ENCODE measurements at places on chromosomes 5 and 9. TPM values are rescaled to one million over a fixed set of nuclear protein-coding genes. Genes with fewer than 3 reads are reported as not detected.

DNA sequence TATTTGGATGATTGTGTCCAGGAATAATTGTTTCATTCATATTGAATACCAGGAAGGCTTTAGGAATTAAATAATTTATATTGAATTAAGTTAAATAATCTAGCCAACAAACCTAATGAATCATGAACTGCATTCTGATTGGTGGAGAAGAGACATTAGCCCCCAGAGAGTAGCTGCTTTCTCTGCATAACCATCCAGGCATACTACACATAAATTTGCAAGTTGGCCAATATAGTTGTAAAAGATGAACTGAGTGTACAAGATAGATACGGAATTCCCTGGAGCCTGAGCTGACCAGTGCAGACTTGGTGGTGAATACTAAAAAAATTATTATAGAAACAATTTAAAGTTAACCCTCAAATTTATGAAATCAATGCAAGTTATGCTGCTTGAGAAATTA lies 311.8 kb upstream of the KIF2A start:
- H3K27me3 ChIP-seq, result peaks cover 2% of the 10 kb centered on the region
- no peaks in the 10 kb centered on the region for H3K4me1 ChIP-seq
- no peak overlapping the region for H3K4me3 ChIP-seq
- H3K27ac ChIP-seq, result no peak overlapping the region
- H3K36me3 ChIP-seq, result no peaks in the 10 kb centered on the region
- no peak for DNase-seq

TMC1 gene
- total RNA-seq, result not detected

ALDOB gene
- not detected for total RNA-seq

DNA sequence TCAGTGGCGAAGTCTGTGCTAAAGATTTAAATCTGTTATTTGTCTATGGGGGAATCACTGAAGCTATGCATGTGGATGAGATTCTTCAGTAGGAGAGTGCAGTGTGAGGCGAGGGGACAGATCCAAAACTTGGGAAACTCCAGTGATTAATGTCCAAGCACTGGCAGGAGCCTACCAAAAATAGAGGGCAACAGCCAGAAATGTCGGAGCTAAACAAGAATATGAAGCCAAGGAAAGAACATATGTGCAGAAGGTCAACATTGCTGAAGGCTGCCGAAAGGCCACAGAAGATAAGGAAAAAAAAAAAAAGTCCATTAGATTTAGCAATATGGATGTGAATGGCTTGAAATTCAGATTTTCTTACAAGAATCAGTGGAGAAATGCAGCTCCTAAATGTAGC lies 61.8 kb downstream of the C6 start:
- no peak overlapping the region for H3K27ac ChIP-seq
- H3K4me3 ChIP-seq, result no peak overlapping the region
- no peaks in the 10 kb centered on the region for H3K36me3 ChIP-seq

DNA sequence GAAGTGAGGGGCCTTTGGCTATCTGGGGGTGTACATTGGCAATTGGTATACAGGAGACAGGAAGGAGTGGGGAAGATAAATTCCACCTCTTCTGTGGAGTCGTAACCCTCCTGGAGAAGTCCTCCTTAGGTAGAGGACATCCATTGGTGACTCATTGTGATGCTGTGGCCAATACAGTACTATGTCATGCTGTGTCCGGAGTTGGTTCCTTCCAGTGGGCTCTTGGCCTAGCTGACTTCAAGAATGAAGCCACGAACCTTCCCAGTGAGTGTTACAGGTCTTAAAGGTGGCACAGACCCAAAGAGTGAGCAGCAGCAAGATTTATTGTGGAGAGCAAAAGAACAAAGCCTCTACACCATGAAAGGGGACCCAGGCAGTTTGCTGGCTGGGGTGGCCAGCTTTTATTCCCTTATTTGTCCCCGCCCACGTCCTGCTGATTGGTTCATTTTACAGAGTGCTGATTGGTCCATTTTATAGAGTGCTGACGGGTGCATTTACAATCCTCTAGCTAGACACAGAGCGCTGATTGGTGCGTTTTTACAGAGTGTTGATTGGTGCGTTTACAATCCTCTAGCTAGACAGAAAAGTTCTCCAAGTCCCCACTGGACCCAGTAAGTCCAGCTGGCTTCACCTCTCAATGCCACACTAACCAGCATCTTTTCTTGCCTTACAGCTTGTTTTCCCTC lies 37.3 kb upstream of the FBP1 start:
- H3K4me3 ChIP-seq, result no peak overlapping the region
- H3K4me1 ChIP-seq, result no peaks in the 10 kb centered on the region
- DNase-seq, result no peak
- no peaks in the 10 kb centered on the region for H3K36me3 ChIP-seq

DNA sequence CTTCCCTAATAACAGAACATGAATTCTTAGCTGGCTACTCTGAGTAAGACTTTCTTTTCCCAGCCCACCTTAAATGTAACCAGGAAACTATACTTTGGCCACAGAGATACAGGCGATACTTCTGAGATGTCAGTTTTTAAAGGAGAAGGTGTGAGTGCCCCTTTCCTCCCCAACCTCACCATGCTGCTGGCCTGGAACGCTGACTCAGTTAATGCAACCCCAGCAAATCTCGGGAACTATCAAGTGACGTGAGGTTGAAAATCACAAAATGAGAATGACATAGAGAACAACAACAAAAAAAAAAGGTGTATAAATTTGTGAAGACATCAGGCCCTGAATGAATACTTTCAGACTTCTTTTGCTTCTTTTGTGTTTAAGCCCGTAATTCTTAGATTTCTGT lies 13.7 kb downstream of the ZNF484 start:
- no peak for DNase-seq
- no peaks in the 10 kb centered on the region for H3K27me3 ChIP-seq
- H3K4me1 ChIP-seq, result peaks cover 2% of the 10 kb centered on the region
- H3K36me3 ChIP-seq, result peaks cover 82% of the 10 kb centered on the region
- H3K27ac ChIP-seq, result no peak overlapping the region

DNA sequence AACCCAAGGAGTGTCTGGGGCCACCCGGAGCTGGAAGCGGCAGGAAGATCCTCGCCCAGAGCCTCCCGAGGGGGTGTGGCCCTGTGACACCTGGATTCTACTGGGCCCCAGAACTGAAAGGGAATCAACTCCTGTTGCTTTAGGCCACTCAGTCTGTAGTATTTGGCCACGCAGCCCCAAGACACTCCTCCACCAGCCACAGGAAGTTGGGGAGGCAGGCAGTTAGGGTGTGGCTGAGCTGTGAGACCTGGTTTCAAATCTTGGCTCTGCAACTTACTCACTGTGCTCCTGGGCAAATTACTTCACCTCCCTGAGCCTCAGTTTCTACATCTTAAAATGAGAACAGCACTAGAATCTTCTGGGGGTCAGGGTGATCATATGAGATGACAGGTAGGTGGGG lies 119.8 kb upstream of the PPP1R26 start:
- H3K4me1 ChIP-seq, result no peaks in the 10 kb centered on the region
- H3K4me3 ChIP-seq, result no peak overlapping the region
- no peak for DNase-seq
- H3K27me3 ChIP-seq, result peaks cover 2% of the 10 kb centered on the region
- no peaks in the 10 kb centered on the region for H3K36me3 ChIP-seq

DNA sequence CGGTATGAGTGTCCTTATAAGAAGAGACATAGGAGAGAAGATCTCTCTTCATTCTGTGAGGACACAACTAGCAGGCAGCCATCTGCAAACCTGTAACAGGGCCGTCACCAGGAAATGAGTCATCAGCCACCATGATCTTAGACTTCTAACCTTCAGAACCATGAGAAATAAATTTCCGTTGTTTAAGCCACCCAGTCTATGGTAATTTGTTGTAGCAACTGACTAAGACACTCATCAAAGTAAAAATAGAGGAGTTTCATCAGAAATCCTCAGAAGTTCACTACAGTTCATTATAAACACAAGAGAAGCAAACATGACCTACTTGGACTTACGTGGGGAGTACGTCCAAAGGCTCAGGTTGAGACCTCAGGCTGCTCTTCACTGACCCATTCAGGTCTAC lies 357.7 kb downstream of the SEMA5A start:
- H3K4me1 ChIP-seq, result no peaks in the 10 kb centered on the region
- no peak overlapping the region for H3K27ac ChIP-seq
- H3K27me3 ChIP-seq, result no peaks in the 10 kb centered on the region
- DNase-seq, result no peak
- no peaks in the 10 kb centered on the region for H3K36me3 ChIP-seq

DNA sequence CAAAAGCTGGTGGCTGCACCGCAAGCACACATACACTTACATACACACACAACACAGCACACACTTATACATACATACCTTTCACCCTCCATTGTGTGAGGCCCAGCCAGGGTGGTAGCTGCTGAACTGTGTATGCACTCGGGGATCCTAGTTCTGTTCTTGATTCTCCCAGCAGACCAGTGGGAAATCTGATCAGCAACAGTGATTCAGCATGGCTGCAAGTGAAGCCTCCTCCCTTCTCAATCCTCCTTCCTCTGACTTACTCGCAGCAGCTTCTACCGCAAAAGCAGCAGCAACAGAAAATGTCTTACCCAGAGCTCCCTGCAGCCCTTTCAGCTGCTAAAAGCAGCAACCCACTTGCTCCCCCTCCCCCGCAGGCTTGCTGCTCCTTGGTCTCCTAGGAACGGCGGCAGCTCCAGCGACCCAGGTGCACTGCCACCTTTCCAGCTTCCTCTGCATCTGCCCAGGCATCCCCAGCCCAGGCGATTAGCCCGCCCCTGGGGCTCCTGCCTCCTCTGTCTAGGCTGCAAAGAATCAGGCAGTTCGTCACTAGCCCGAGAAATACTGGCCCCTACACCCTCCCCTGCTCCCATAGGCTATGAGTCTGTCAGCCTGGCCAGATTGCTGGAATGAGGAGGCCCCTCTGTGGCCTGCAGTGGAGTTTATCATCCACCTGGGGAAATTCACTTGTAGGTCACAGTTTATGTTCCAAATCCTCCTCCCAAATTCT lies at the start of gene KLHL3:
KLHL3 (minus strand) TSS at position 535 of the 730 bp plus-strand sequence; CDS start at position 92, 443 bp downstream.
- peaks cover 2% of the 10 kb centered on the region for H3K27me3 ChIP-seq
- no peaks in the 10 kb centered on the region for H3K4me1 ChIP-seq
- peak; percentile 15 for DNase-seq
- no peak within 1 kb of the TSS for H3K27ac ChIP-seq
- H3K4me3 ChIP-seq, result no peak within 1 kb of the TSS

CCDC192 gene
- not detected for total RNA-seq

DNA sequence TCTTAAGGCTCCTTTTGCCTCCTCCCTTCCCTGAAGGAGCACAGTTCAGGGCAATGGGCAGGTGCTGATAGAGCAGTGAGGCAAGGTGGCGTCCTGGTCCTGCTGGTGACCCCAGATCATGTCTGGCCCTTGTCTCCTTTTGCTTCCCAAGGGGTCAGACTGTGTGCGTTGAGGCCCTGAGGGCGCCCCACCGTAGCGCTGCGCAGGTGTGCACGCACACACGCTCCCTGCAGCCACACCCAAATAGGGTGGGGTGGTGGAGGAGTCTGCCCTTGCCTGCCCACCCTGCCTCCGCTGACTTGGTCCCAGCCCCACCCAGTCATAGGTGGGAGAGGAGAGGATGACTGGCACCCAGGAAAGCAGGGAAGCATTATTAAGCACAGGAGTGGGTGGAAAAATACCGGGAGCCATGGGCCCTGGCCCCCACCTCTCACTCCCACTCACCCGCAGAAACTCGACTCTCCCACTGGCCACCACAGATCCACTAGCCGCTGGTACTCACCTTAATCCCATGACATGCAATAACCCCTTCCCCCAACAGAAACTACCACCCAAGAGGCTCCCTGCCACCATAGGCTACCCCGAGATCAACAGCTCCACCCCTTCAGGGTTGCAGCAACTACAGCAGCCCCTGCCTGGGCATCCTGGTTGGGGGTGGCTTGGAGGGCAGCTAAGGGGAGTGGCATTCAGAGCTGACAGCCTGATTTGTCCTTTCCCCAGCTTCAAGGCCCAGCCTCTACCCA lies 16.7 kb downstream of the PDLIM4 start:
- no peaks in the 10 kb centered on the region for H3K36me3 ChIP-seq
- H3K27ac ChIP-seq, result no peak overlapping the region

GRCh38 chr5:4544049-4544670 lies 596.0 kb upstream of the ADAMTS16 start:
- no peaks in the 10 kb centered on the region for H3K36me3 ChIP-seq
- no peaks in the 10 kb centered on the region for H3K4me1 ChIP-seq
- H3K4me3 ChIP-seq, result no peak overlapping the region
- no peak for DNase-seq

GRCh38 chr9:84701801-84702200 lies 32.3 kb downstream of the NTRK2 start:
- no peak for DNase-seq
- H3K36me3 ChIP-seq, result no peaks in the 10 kb centered on the region
- H3K27me3 ChIP-seq, result peaks cover 6% of the 10 kb centered on the region
- no peaks in the 10 kb centered on the region for H3K4me1 ChIP-seq

GRCh38 chr5:166962461-166962860 lies 1329.0 kb upstream of the WWC1 start:
- no peaks in the 10 kb centered on the region for H3K4me1 ChIP-seq
- H3K36me3 ChIP-seq, result no peaks in the 10 kb centered on the region
- no peaks in the 10 kb centered on the region for H3K27me3 ChIP-seq
- no peak for DNase-seq
- H3K27ac ChIP-seq, result no peak overlapping the region
- H3K4me3 ChIP-seq, result no peak overlapping the region

- no peaks in the 10 kb centered on the region for H3K4me1 ChIP-seq
- no peaks in the 10 kb centered on the region for H3K36me3 ChIP-seq
- no peak for DNase-seq
- H3K27me3 ChIP-seq, result no peaks in the 10 kb centered on the region
- H3K27ac ChIP-seq, result no peak overlapping the region
- no peak overlapping the region for H3K4me3 ChIP-seq
Observed at GRCh38 chr5:170113522-170113900, 7.8 kb downstream of the FOXI1 start.

CTXN3 gene
- not detected for total RNA-seq

DNA sequence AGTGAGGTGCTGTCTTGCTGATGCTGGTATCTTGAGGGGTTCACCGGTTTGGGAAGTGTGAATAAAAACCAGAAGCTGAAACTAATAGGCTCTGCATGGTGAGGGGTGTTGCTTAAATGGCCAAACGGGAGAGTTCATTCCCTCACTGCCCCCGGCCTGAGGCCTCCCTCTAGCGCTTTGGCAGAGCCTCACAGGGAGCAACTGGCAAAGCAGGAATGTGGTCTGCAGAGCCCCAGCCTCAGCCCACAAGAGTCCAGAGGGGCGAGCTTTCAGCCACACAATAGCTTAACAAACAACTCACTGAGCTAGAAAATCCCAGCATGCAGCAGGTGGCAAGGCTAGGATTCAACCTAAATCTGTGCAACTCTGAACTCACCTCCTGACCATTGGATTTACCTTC lies 234.8 kb downstream of the MED10 start:
- H3K27ac ChIP-seq, result no peak overlapping the region
- no peak for DNase-seq
- no peak overlapping the region for H3K4me3 ChIP-seq
- no peaks in the 10 kb centered on the region for H3K36me3 ChIP-seq
- H3K4me1 ChIP-seq, result no peaks in the 10 kb centered on the region

BHMT gene
- total RNA-seq, result not detected

TMOD1 gene
- 1.2 TPM for total RNA-seq

Measured in activated B cell treated with CpG ODN at 0.5 μM for 24 hours (primary cell).